ENCODE measurements at places on chromosomes 6 and 20.

- DNase-seq: no peak
Observed at GRCh38 chr6:118356054-118356453, 192.0 kb upstream of the PLN start.

DNA sequence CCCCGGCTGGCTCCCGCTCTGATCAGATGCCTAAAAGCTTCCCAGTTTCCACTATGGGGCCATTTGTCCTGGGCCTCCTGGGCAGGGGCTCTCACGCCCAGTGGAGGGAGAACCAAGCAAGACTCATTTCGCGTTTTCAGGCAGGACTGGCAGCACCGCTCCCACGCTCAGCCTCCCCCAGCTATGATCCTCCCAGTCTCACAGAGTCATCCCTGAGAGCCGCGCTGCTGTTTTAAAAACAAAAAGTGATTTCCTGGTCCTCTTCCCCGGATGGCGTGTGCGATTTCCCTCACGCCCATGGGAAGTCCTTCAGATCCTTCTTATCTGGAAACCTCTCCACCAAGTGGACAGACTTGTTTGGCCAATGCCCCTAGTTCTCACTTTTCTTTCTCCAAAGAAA is at the start of gene ADGRF5:
Gene ADGRF5 (minus strand): TSS at position 208 of the 400 bp plus-strand sequence. CDS start 15,176 bp downstream, outside the sequence.
- no peak for DNase-seq

GRCh38 chr20:57440678-57441509 is 49.7 kb downstream of the RBM38 start:
- DNase-seq: no peak

GRCh38 chr6:166726201-166726600 is 99.2 kb upstream of the RPS6KA2 start:
- no peak for DNase-seq

- no peak for DNase-seq
Observed at GRCh38 chr6:111862314-111862713, 10.9 kb downstream of the FYN start.

- no peak for DNase-seq
Observed at GRCh38 chr6:18110162-18110561, 12.3 kb downstream of the NHLRC1 start.

DNA sequence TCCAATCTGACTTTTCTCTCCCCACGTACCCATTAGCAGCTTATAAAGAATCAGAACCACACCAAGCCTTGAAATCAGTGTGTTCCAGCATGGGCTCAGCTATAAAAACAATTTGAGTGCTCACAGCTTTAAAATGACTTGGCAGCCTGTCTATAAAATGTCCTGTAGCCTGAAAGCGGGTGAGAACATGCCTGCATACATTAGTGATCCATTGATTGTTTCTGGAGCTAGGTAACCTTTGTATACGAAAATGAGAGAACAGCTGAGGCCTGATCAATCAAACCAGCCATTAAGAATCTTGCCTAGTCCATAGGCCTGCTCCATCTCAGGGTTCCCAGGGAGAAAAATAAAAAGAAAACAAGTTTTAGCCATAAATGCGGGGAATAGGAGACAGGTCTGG is 245.8 kb upstream of the SULF2 start:
- DNase-seq: no peak

GRCh38 chr6:102773636-102774035 is 1380.1 kb downstream of the GRIK2 start:
- DNase-seq: no peak

GRCh38 chr6:64736421-64736950 is 970.5 kb downstream of the EYS start:
- no peak for DNase-seq

GRCh38 chr6:36098920-36099647 is 31.2 kb upstream of the MAPK13 start:
- DNase-seq: no peak

- DNase-seq: no peak
Observed at GRCh38 chr6:3959385-3959784, 110.2 kb downstream of the FAM50B start.

GRCh38 chr20:53917145-53918019 is 153.0 kb downstream of the BCAS1 start:
- no peak for DNase-seq

GRCh38 chr20:52420805-52421204 is 229.2 kb upstream of the ZFP64 start:
- no peak for DNase-seq
